ENCODE measurements at places on chromosomes 2 and 18. TPM values are rescaled to one million over a fixed set of nuclear protein-coding genes. Genes with fewer than 3 reads are reported as not detected.

DNA sequence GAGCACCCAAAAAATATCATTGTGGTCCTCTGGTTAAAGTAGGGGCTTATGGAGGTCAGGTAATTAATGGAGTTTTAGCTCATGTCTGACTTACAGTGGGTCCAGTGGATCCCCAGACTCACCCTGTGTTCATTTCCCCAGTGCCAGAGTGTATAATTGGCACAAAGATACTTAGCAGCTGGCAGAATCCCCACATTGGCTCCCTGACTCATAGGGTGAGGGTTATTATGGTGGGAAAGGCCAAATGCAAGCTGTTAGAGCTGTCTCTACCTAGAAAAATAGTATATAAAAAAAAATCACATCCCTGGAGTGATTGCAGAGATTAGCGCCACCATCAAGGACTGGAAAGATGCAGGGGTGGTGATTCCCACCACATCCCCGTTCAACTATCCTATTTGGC lies 1067.6 kb upstream of the ACVR2A start:
- DNase-seq = no peak
- H3K4me3 ChIP-seq = no peak overlapping the region
- H3K36me3 ChIP-seq = no peaks in the 10 kb centered on the region
- H3K27ac ChIP-seq = no peak overlapping the region
- H3K4me1 ChIP-seq = no peaks in the 10 kb centered on the region
- no peaks in the 10 kb centered on the region for H3K27me3 ChIP-seq

DNA sequence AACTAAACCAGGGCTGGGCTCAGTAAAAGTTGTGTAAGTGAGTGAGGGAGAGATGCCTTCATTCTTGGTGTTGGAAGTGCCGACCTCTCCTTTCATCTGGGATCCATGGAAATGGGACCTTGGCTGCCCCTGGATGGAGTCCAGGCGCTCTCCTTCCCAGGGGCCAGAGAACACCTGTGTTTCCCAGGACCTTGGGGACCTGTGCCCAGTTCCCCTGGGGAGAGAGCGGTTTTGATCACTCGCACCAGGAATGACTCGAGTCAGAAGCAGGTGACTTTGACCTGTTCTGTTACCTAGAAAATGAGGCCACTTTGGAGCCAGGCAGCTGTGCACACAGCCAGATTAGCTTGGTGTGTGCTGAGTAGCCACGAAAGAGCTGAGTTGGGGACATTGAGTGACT lies 97.3 kb downstream of the SH3BP4 start:
- no peak overlapping the region for H3K27ac ChIP-seq
- DNase-seq = no peak
- H3K27me3 ChIP-seq = no peaks in the 10 kb centered on the region
- H3K36me3 ChIP-seq = peaks cover 18% of the 10 kb centered on the region

GRCh38 chr2:144254342-144255235 lies 265.3 kb downstream of the ZEB2 start:
- DNase-seq = no peak
- peaks cover 7% of the 10 kb centered on the region for H3K4me1 ChIP-seq
- H3K27ac ChIP-seq = no peak overlapping the region
- H3K27me3 ChIP-seq = no peaks in the 10 kb centered on the region
- H3K4me3 ChIP-seq = no peak overlapping the region

GRCh38 chr2:119387381-119388129 lies 20.8 kb downstream of the DBI start:
- no peaks in the 10 kb centered on the region for H3K36me3 ChIP-seq
- H3K27ac ChIP-seq = peak overlapping the region; percentile 75
- H3K27me3 ChIP-seq = no peaks in the 10 kb centered on the region
- peaks cover 10% of the 10 kb centered on the region for H3K4me1 ChIP-seq
- DNase-seq = peak; percentile 91
- H3K4me3 ChIP-seq = no peak overlapping the region

DNA sequence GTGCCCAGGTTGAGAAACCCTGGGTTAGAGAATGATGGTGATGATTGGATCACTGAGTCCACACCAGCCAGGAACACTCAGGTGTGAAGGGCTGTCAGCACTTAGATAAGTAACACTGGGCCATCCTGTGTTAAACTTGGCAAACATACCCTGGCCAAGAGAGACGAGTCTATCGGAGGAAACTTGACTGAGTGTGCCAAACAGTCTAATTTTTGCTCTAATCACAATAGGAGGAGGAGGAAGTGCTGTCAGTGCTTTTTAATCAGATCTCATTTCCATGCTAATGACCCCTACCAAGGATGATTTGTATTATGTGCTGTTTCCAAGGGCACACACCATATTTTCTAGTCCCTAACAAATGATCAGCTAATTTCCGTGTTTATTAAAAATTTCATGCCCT lies 63.8 kb upstream of the SEC11C start:
- DNase-seq = no peak
- no peak overlapping the region for H3K27ac ChIP-seq
- H3K4me1 ChIP-seq = no peaks in the 10 kb centered on the region
- H3K36me3 ChIP-seq = no peaks in the 10 kb centered on the region

DNA sequence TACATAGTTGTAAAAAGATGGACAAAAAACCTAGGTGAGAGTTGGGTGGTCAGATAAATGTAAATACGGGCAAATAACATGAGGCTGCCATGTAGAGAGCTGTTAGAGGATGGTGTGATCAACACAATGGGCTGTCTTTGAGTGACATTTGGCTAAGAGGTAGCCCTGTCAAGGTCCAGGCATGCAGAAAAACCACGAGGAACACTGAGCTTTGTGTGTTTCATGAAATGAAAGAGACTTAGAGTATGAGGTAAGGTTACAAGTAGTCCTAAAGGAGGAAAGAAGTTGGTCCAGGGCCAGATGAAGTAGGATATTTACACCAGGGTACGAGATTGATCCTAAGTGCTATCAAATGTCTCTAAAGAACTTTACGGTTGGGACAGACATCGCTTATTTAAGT lies 160.9 kb downstream of the RDH14 start:
- H3K27ac ChIP-seq = no peak overlapping the region
- H3K36me3 ChIP-seq = no peaks in the 10 kb centered on the region
- H3K4me3 ChIP-seq = no peak overlapping the region
- DNase-seq = no peak
- H3K4me1 ChIP-seq = no peaks in the 10 kb centered on the region
- no peaks in the 10 kb centered on the region for H3K27me3 ChIP-seq

DNA sequence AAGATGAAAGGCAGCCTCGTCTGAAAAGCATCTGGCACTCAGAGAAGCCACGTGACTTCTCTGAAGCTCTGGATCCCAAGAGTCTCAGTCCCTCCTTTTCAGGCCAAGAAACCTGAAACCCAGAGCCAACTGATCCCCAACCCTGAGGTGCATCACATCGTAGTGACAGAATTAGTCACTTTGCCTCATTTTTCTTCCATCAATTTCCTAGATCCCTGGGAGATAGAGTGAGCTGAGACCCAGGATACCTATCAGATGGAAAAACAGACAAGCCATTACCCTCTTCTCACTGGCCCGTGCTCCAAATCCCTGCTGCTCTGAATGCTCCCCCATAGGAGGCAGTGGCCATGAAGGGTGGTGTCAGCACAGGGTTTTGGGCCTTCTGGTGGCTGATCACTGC lies 113.1 kb downstream of the ALK start:
- no peak overlapping the region for H3K27ac ChIP-seq
- no peak for DNase-seq
- no peaks in the 10 kb centered on the region for H3K4me1 ChIP-seq
- no peak overlapping the region for H3K4me3 ChIP-seq

DNA sequence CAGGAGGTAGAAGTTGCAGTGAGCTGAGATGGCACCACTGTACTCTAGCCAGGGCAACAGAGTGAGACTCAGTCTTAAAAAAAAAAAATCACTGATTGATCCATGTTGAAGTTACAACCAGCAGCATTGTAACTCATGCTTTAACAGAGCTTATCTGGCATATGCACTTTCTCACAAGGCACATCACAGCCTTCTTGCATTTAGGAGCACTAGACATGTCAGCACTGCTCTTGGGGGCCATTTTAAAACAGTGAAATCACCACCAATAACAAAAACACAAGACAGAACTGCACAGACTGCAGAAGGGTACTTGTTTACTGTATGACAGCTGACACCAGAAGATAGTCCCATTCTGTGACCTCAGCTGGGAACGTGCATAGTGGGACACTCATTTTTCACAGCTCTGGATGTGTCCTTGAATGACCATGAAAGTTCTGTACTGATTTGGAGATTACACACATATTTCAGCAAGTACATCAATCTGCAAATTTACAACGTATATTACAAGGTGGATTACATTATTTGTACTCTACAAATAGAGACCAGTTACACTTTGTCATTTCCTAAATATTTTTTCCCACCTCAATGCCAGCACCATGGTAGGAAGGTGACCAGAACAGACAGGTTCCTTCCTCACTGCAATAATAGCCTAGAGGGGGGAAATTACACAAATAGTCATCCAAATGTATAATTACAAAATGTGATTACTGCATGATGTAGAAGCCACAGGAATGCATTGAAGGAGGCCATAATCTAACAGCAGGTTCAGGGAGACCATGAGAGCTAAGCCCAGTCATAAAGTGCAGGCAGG lies 35.1 kb downstream of the CCBE1 start:
- no peak for DNase-seq
- no peaks in the 10 kb centered on the region for H3K27me3 ChIP-seq
- no peak overlapping the region for H3K27ac ChIP-seq
- H3K4me3 ChIP-seq = no peak overlapping the region

GRCh38 chr18:35577045-35577848 lies 4.3 kb upstream of the GALNT1 start:
- H3K4me3 ChIP-seq = no peak overlapping the region
- peaks cover 3% of the 10 kb centered on the region for H3K4me1 ChIP-seq
- H3K27ac ChIP-seq = no peak overlapping the region
- DNase-seq = no peak
- H3K27me3 ChIP-seq = no peaks in the 10 kb centered on the region

DNA sequence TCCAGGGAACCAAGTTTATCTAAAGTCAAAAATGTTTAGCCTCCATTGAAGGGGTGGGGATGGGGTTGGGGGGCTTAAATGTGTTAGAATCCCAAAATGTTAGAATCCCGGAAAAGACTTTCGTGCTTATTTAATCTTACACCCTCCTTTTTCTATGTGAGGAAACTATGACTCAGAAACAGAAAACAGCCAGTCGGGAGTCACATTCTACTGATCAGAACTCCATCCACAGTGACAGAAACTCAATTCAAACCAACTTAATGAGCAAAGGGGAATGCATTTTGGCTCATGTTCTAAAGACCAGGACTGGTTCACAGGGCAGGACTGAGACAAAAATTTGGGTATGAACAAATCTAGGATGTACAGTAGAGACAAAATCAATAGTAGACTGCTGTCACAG lies 31.9 kb upstream of the AFTPH start:
- no peak overlapping the region for H3K4me3 ChIP-seq
- no peak for DNase-seq
- peaks cover 4% of the 10 kb centered on the region for H3K4me1 ChIP-seq
- H3K36me3 ChIP-seq = no peaks in the 10 kb centered on the region

- peaks cover 12% of the 10 kb centered on the region for H3K4me1 ChIP-seq
- H3K36me3 ChIP-seq = no peaks in the 10 kb centered on the region
- no peaks in the 10 kb centered on the region for H3K27me3 ChIP-seq
- no peak overlapping the region for H3K27ac ChIP-seq
- H3K4me3 ChIP-seq = no peak overlapping the region
Measured at GRCh38 chr2:64222351-64222750, 78.1 kb upstream of the PELI1 start.

GRCh38 chr2:102099536-102100298 lies 42.8 kb upstream of the IL1R1 start:
- no peaks in the 10 kb centered on the region for H3K36me3 ChIP-seq
- H3K4me1 ChIP-seq = peaks cover 16% of the 10 kb centered on the region
- no peak overlapping the region for H3K27ac ChIP-seq
- no peaks in the 10 kb centered on the region for H3K27me3 ChIP-seq

- H3K27ac ChIP-seq = no peak overlapping the region
- H3K4me3 ChIP-seq = no peak overlapping the region
- no peaks in the 10 kb centered on the region for H3K27me3 ChIP-seq
- no peaks in the 10 kb centered on the region for H3K4me1 ChIP-seq
- peak; percentile 40 for DNase-seq
- H3K36me3 ChIP-seq = no peaks in the 10 kb centered on the region
Measured at GRCh38 chr2:1807167-1807566, 62.9 kb upstream of the PXDN start.

DNA sequence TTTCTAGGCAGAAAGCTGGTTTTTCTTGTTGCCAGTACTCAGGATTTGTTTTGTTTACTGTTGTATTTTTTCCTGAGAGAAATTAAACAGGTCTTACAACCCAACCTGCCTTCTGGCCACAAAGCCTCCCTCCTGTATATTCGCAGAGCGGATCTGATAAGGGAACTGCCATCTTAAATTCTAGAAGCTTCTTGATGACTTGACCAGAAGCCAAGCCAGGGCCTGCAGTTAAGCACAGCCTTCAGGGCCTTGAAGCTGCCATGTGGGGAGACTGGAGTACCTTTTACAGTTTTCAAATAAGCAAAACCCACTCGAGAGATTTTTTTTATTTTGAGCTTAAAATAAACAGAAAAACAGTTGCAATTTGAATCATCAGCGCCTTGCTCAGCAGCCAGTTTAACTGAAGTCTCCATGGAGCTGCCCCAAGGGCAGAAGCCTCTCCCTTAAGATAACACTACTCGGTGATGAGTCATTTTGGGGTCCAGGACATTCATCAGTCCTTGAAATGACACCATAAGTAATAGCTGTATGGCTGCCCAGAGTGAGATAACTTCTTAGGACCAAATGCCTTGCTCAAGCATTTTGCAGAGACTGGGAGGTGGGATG lies 51.5 kb upstream of the PHLPP1 start:
- H3K27me3 ChIP-seq = no peaks in the 10 kb centered on the region
- H3K27ac ChIP-seq = no peak overlapping the region
- no peaks in the 10 kb centered on the region for H3K36me3 ChIP-seq
- peak; percentile 20 for DNase-seq
- H3K4me3 ChIP-seq = no peak overlapping the region

- H3K4me3 ChIP-seq = no peak overlapping the region
- no peak for DNase-seq
- no peaks in the 10 kb centered on the region for H3K27me3 ChIP-seq
- no peaks in the 10 kb centered on the region for H3K4me1 ChIP-seq
Measured at GRCh38 chr2:133135035-133135654, 433.1 kb downstream of the NCKAP5 start.

- peak; percentile 77 for DNase-seq
- peak overlapping the region; percentile 77 for H3K27ac ChIP-seq
- H3K4me1 ChIP-seq = peaks cover 31% of the 10 kb centered on the region
- peak overlapping the region; percentile 70 for H3K4me3 ChIP-seq
Measured at GRCh38 chr2:226798422-226799210, 1.0 kb downstream of the IRS1 start.

DNA sequence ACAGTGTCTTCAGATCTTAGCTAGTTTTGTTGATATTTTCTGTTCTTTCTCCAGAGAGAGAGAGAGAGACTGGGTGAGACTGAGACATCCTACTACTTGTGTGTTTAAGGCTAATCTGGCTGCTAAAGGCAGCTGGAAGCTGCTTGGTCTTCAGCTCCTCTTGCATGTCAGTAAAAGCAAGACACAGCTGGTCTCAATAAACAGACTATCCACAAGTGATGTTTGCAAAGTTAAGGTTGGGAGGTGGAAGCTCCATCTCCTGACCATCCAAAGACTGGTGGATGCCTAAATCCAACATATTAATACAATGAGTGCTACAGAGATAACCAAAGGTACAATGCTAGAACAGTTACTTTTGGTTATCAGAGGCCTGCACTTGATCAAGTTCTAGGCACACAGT lies 17.8 kb downstream of the ERFE start:
- H3K27me3 ChIP-seq = no peaks in the 10 kb centered on the region
- no peaks in the 10 kb centered on the region for H3K4me1 ChIP-seq
- no peak overlapping the region for H3K27ac ChIP-seq
- H3K36me3 ChIP-seq = peaks cover 96% of the 10 kb centered on the region

Gene SCG2
- 0.61 TPM for total RNA-seq

Gene LRP2
- total RNA-seq = 36.6 TPM

Gene SCN3A
- total RNA-seq = 2.1 TPM

Gene SYT4
- total RNA-seq = 1.1 TPM

Gene POTEE
- not detected for total RNA-seq

Gene FKBP7
- 7.3 TPM for total RNA-seq

Gene PROKR1
- total RNA-seq = not detected

Gene PPP1R1C
- total RNA-seq = 5.8 TPM

Gene KCNE4
- total RNA-seq = 0.61 TPM

Measured in upper lobe of right lung (tissue), 1 donor.